ENCODE measurements at places on chromosomes 12 and 14.

GRCh38 chr14:52545584-52546317, 6.6 kb downstream of the TXNDC16 start:
- no peak for DNase-seq

DNA sequence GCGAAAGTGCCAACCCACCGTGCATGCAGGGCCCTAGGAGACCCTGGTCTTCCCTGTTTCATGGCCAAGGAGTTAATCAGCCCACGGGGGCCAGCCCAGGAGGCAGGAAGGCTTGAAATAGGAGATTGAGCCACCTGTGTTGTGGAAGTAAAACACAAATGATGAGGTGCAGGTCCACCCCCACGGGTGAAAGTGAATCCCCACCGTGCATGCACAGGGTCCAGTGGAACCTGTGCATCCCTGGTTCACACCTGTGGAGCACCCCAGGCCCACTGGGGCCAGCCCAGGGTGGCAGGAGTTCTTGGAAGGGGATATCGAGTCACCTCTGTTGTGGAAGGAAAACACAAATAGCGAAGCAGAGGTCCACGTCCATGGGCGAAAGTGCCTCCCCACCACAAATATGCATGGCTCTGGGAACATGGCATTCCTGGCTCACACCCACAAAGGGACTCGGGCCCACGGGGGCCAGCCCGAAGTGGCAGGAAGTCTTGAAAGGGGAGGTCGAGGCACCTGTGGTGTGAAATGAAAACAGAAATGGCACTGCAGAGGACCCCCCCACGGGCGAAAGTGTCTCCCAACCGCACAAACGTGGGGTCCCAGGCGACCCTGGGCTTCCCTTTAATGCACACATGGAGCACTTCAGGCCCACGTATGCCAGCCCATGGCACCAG, 381.5 kb downstream of the ALG10 start:
- DNase-seq = no peak

- DNase-seq = no peak
Measured at GRCh38 chr12:38662829-38663228, 242.6 kb downstream of the CPNE8 start.

- DNase-seq = no peak
Measured at GRCh38 chr12:94560431-94561221, 89.7 kb downstream of the TMCC3 start.

DNA sequence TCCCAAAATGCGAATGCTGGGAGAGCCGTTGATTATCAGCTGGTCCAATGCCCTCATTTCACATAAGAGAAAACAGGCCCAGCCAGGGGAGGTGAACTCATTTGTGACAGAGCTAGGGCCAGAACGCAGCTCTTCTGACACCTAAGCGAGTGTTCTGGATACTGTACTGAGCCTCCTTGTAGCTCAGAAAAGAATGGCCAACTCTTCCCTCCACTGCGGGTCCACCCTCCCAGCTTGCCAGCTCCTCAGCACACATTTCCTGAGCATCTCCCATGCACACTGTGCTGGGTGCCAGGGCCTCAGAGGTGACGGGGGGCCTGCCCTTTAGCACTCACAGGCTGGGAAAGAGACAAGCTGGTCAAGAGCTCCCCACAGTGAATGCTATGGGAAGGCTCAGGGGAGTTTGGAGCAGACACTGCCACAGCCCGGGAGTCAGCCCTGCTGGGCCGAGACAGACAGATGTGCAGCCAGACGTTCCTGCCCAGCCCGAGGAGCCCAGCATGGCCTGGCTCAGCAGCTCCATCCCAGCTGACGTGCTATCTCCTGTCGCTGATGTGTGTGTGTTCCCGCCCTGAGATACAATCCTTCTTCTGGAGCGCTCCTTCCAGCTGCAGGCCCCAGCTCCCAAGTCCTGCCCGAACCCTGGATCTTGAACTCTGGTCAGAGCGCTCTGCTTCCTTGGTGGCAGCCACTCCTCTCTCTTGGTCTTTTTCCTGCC, 3.5 kb downstream of the CMTM5 start:
- no peak for DNase-seq

DNA sequence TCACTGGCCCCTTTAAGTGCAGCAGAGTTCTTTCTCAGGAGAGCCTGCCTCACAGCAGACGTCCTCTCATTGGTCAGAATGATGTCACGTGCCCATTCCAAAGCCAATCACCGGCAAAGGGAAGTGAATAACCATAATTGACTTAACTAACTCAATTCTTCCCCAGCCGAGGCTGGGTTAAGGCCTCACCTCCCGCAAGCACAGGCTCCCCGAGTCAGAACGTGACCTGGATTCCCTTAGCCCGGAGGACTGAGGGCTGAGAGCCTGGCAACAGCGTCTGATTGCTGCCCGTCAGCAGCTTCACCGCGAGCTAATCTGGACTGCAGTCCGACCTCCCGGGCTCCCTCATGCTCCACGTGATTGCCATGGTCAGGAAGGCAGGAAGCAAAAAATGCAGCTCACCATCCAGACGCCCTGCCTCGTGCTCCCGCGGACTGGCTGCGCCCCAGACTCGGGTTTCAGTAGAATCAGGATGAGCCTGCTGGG, 92.1 kb upstream of the FZD10 start:
- no peak for DNase-seq

DNA sequence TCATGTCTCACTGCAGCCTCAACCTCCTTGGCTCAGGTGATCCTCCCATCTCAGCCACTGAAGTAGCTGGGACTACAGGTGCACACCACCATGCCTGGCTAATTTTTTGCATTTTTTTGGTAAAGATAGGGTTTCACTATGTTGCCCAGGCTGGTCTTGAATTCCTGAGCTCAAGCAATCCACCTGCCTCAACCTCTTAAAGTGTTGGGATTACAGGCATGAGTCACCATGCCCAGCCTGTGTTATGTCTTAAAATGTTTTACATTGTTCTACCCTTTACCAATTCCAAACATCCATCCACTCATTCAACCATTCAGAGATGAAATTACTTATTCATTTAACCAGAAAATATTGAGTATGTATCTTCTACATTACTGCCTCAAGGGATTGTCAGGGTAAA, 111.6 kb upstream of the BTG1 start:
- no peak for DNase-seq

DNA sequence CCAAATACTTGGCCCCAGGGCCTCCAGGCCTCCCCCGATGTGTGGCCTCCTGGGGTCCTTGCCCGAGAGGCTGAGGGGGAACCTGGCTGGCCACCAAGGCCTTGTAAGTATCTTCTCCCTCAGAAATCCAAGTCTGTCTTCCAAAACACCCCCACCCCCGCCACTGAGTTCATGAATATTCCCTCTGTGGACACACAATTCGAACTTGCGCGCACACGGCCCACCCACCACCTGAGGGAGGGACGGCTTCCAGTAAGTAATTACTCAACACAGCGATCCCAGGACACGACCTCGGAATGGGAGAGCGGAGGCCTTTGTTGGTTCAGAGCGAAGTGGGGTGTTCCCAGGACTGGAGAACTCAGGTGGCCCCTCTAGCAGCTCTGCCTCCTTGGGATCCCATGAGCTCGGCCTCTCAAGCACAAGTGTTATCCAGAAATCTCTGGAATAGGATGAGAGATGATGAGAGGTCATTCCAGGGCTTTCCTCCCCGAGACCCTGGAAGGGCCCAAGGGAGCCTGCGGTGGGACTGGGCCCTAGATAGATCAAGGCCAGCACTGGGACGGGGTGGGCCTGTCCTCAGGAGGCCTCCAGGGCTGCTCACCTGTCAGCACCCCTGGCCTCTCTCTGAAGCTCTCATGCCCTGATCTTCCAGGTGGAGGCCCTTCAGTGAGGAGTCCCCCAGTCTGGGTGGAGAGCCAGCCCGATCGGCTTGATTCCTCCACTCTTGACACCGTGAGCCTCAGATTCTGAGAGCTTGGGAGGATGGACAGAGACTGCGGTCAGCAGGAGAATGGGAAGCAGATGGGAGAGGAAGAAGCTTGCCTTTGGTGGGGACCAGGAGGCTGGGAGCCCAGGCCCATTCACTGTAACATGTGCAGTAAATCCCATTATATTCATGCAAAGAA, 219.0 kb upstream of the RTL1 start:
- DNase-seq = no peak

DNA sequence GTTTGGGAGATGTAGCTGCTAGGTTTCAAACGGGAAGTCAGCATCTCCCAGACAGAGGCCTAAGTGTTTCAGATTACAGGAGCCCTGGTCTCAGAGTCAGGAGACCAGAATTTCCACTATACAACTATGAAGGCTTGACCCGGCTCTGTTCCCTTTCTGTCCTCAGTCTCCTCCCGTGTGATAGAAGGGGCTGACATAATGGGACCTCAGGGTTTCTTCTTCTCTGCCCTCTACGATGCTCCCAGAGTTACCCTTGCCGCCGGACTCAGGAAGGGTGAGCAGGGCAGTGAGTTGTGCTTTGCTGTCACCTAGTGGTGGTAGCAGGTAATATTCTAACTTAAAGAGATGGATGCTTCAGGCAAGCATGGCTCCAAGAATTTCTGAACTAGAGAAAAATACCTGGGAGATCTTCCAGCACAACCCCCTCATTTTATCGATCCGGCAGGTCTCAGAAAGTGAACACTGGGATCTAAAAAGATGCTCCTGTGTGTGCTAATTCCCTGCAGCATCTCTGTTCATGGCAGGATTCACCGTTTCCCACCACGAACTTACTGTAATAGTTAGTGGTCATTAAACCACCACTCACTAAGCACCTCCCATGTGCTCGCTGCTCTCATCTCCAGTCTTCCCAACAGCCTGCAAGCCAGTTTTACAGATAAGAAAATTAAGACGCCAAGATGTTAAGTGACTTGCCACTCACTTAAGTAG, 84.4 kb downstream of the VWF start:
- peak; percentile 60 for DNase-seq

DNA sequence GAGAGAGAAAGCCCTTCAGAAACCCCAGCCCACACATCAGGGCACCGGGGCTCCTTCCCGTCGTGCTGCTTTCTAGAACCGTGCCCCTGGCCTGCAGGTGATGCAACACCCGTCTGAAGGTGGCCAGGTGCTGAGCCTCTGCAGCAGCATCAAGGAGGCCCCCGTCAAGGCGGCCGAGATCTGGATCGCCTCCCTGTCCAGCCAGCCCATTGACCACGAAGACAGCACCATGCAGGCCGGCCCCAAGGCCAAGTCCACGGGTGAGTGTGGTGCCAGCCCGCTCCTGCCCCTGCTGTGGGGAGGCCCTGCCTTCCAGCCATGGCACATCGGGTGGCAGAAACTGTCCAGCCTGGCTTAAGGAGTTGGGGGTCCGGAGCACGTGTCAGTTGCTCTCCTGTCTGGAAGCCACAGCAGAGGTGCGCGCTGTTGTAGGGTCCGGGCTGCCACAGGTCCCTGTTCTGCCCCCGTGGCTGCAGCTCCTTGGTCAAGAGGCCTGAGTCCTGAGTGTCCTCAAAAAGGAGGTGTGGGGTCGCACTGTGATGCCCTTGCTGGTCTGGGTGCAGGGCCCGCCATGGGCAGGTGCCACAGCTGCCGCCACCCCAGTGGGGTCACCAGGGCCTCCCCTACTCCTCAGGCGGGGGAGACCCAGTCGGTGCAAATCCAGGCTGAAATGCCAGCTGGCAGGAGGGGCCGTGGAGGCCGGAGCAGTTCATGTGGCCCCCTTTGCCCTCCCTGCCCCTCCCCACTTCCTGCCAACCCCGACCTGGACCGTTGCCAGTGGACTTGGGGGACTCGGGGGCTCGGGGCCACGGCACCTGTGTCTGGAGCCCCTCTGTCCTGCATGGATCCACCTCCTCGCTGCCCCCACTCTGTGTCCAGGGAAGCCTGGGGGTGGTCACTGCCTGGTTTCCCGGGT, 31.0 kb upstream of the TEX22 start:
- DNase-seq = no peak

GRCh38 chr12:93886533-93887511, 209.6 kb downstream of the CRADD start:
- no peak for DNase-seq

DNA sequence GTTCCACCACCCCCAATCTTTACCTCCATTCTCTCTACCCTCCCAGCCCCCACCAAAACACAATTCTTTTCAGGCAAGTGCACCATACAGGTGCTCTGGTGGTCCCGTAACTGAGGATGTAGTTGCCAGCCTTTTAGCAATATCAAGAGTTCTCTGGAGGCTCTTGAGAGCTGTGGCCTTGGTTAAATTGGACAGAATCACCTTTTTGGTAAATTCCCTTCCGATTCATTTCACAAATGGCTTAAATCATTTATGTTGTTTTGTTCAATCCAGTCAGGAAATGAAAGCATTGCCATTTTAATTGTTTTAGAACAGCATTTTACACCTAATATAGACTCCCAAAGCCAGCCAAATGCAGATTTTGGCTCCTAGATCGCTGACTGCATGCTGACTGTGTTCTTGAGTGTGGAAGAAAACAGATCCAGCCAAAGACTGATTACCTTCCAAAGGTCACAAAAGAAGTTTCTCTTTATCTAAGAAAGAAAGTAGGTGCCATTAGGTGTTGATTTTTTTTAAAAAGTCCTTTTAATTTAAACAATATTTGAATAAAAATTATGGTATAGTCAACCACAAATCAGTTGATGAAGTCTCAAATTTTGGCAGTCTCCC, 25.6 kb downstream of the CRADD start:
- DNase-seq = no peak

DNA sequence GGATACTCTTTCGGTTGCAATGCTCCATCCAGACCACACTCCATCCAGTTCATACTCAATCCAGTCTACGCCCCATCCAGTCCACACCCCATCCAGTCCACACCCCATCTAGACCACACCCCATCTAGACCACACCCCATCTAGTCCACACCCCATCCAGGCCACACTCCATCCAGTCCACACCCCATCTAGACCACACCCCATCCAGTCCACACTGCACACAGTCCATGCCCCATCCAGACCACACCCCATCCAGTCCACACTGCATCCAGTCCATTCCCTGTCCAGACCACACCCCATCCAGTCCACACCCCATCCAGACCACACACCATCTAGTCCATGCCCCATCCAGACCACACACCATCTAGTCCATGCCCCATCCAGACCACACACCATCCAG, 116.0 kb upstream of the RTL1 start:
- no peak for DNase-seq

DNA sequence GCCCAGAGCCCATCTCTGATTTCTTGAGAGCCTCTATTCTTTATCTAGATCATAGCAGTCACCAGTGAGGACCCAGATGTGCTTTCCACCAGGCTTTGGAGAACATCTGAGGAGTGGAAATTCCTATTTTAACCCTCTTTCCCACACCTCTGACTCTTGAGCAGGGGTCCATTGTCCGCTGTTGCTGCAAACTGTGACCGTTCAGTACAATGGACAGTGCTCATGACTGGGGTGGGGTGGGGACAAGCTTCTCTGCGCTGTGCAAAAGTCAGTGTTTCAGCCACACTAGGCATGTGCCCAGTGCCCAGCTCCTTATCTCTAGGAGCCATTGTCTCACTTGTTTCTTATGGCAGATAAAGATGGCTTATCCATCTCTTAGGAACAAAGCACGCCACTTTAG, 16.9 kb upstream of the KRT7 start:
- DNase-seq = no peak

- no peak for DNase-seq
Measured at GRCh38 chr12:24681570-24681969, 267.3 kb downstream of the BCAT1 start.

All from NCI-H1105 (cell line).